ENCODE measurements at places on chromosomes 1 and 21.

DNA sequence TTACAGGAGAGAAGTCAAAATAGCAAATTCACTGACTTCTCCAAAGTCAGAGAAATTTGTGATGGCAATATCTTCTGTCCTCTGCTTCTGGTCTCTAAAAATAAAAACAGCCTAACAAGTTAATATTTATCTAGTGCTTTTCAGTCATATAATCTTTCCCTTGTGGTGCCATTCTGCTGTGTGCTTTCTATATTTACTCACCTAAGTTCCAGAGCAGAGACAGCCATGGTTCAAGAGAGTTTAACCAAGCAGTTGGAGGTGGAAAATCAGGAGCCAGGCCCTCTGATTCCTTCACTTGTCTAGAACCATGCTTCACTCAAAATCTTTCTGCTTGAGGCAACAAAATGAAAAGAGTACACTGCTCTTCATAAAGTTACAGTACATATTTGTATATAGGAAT is 39.3 kb downstream of the BRINP2 start:
- no peak for DNase-seq

GRCh38 chr1:58785442-58786058 is 1.7 kb upstream of the JUN start:
- DNase-seq = peak; percentile 54

DNA sequence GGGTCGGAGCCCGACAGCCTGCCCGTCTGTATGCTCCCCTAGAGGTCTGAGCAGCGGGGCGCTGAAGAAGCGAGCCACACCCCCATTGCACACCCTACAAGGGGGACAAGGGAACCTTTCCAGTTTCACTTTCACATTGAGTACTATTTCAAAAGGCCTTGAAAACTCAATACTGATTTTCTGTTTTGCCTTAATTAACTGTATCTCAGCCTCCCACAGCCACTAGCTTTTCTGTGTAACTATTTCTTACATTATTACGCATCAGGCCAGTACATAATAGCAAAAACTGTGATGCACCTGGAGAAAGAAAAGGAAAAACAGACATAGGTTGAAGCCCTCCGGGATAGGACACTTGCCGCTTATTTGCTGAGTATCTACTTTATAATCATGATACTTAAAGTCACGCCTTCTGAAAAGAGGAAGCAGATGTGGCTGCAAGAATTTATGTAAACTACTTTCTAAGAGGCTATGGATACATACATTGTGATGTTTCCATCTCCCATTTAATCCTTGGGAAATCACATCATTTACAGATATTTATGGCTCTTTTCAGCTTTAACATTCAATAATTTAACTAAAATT is 1719.5 kb downstream of the MRPL39 start:
- DNase-seq = no peak

DNA sequence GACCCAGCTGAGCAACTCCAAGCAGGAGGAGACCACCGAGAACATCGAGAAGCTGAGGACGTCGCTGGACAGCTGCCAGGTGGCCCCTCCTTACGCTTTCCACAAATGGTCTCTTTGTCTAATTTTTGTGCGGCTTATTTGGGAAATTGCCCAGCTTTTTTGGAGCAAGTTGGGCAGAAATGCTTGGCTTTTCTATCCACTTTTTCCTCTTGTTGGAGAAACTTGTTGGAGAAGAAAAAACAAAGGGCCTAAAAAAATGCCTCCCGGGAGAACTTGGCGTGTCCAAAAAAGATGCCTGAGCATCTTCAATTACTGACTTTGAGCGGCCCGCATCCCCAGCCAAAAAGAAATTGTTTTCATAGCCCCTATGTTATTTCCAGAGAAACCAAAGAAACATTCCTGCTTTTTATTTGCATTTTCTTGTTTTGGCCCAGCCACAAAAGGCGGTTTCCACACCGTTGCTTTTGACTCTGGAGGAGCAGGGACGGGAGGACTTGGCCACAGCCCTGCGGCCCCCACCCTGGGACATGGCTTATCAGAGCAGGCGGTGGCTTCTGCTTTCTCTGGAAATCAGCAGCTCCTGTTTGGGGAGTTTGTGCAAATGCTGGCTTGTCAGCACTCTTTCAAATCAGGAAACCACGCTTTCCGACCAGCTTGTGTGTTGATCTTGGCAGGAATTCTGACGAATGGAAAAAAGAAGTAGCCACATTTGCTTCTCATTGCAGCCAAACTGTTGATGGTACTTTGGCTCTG is 81.2 kb upstream of the EFHD2 start:
- DNase-seq = peak; percentile 79

- no peak for DNase-seq
These were observed 65.1 kb downstream of the CLSTN1 start for GRCh38 chr1:9758559-9759121.

DNA sequence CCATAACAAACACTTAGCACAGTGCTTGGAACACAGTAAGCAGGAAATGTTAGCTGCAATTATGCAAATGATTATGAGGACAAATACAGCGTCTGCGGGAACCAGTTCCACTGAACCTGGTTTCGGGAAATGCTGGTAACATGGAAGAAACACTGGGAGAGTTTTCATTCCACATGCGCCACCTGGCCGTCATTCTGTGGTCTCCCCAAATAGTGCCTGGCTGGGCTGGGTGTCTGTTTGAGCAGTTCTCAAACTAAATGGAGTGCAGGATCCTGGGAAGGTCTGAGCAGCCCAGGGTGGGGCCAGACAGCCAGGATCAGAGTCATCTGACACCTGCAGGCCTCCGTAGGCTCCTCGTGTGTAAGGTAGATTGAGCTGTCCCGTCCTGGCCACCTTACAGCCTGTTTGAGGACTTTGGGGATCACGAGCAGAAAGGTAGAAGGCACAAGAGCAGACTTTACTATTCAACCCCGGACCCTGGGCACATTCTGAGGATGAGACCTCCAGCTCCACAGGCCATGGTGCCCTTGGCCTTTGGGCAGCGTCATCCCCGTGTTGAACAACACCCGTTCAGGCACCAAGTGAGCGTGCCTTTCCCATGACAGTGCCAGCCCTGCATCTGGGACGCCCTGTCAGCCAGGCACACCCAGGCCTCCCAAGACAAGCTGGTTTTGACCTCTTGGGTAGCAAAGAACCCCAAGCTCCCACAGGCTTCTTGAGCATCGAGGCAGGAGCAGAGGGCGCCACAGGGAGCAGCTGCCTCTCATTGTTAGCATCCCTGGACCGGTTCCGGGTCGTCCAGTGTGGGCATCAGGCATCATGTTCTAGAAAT is 101.9 kb downstream of the PRDM2 start:
- DNase-seq = no peak

- no peak for DNase-seq
These were observed 35.6 kb upstream of the SAMD13 start for GRCh38 chr1:84265867-84266266.

- no peak for DNase-seq
These were observed 12.1 kb upstream of the DIPK1A start for GRCh38 chr1:92973203-92973897.

DNA sequence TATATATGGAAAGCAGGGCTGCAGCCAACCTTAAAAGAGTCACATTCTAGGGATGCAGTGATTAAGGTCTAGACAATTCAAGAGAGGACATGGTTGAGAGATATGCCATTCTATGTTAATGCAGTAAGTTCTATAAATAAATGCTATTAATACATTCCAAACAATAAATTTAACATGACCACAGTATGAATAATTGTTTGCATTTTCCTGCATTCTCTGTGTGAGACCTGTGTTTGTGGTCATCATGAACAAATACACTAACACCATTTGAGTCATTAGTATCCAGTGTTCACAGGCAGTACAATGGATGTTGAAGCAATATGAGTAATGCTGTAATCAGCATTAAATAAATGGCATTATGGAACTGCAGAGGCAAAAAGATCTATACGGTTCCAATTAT is 5.5 kb upstream of the ZRANB2 start:
- peak; percentile 58 for DNase-seq

GRCh38 chr1:220824031-220824989 is 37.6 kb downstream of the MTARC1 start:
- no peak for DNase-seq

DNA sequence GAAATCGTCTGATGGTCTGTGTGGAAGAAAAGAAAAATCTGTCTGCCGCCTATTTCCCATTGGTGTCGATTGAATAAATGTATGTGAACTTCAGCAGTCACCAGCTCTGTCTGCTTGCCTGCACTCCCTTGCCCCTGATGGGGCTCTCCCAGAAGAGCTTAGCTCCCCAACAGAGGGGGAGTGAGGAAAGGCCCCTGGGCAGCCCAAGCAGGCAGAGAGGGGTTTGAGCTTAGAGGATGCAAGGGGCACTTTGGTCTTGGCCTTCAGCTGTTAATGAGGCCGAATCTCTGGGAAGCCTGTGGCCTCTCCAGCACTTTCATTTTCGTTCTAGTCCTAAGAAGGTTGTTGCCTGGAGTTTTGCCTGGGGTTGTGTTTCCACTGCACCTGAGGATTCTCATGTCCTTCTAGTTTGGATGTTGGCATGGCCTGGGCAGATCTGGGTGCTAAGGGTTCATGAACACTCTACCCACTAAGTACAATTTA is 2.8 kb downstream of the FOXD2 start:
- DNase-seq = no peak

Data from iris pigment epithelial cell (primary cell).